ENCODE measurements at places on chromosomes 7 and 10.
A peak's percentile ranks its signal among the peaks of the same experiment; 100 is the strongest.

DNA sequence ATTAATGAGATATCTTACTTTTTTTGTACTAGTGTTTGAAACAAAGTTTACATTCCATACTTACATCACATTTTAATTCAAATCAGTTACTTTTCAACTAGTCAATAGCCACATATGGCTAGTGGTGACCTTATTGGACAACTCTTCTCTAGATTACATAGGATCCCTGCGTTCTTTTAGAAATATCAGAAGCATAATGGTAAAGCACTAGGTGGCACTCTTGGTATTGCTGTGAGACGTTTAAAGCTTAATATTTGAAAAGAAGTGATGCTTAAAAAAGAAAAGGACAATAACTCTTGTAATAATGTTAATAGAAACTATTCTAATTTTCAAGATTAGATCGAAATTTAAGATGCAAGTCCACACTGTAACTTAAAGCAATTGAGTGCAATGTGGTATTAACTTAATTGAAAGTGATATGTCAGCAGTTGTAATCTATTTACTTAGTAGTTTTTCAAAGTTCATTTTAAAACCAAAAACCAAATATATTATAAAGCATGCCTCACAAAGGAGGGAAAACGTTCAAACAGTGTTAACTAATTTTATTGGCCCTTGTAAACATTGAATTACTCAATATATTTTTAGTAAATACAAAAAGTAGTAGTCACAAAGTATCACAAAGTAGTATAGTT is 339.1 kb downstream of the ATRNL1 start:
- no peak for DNase-seq

DNA sequence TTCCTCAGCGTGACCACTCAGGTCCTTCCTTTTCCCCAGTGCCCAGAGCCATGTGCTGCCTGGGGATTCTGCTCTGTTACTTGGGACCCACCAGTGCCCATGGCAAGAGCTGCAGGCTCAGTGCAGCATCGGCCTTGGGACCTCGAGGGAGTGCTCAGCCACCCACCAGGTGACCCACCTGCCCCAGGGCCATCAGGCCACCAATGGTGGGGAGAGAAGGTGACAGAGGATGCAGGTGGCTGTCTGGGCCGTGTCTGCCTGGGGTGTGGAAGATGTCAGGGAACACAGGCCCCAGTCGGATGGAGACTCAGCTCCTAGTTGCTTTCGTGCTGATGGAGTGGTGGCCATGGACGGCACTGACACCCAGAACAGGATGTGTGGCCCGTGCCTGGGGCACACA is 104.7 kb upstream of the FAM20C start:
- no peak for DNase-seq

- no peak for DNase-seq
Measured at GRCh38 chr7:108406222-108406890, 49.9 kb downstream of the NRCAM start.

DNA sequence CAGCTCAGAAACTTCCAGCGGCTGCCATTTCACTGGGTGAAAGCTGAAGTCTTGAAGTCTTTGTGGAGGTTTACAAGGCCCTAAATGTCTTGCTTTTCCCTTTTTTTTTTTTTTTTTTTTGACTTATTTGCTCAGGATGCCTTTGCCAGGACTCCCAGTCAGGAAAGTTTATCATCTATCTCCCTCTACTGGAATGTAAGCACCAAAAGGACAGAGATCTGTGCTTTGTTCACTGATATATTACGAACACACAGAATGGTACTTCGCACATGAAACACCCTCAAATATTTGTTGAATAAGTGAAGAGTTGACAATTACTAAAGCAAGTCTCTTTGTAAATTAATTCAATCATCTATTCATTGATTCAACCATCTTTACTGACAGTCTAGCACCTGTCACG is 23.2 kb downstream of the ABCB4 start:
- no peak for DNase-seq

- peak; percentile 23 for DNase-seq
Measured at GRCh38 chr7:100888988-100889750, at the start of gene UFSP1. UFSP1 (minus strand) TSS chr7:100889715; CDS start chr7:100889271, 444 bp downstream.

- no peak for DNase-seq
Measured at GRCh38 chr7:106600569-106601373, 60.2 kb downstream of the CCDC71L start.

DNA sequence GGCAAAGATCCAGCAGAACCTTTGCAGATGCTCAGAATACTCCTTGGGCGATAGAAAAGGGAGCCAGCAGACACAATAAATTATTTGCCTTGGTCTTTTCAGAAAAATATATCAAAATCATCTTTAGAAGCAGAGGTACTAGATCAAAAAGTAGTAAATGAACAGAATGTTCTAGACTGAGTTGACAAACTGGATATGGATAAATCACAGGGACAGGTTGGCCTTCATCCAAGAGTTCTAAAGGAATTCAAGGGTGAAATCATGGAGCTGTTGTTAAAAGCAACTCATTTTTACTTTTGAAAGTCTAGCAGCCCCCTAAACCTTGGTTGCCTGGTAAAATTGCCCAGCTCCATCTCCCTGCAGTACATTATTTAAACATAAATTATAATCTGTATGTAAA is 99.1 kb downstream of the PLCE1 start:
- no peak for DNase-seq

- no peak for DNase-seq
Measured at GRCh38 chr7:31119249-31119648, 67.1 kb downstream of the ADCYAP1R1 start.
